Activated CD4-positive, alpha-beta T cell treated with anti-CD3 and anti-CD28 coated beads, Interleukin-2, amount 10 ng/mL, durations not matched to agents 24 days and 14 days (primary cell): ENCODE measurements at places on chromosomes 1 and 21.

DNA sequence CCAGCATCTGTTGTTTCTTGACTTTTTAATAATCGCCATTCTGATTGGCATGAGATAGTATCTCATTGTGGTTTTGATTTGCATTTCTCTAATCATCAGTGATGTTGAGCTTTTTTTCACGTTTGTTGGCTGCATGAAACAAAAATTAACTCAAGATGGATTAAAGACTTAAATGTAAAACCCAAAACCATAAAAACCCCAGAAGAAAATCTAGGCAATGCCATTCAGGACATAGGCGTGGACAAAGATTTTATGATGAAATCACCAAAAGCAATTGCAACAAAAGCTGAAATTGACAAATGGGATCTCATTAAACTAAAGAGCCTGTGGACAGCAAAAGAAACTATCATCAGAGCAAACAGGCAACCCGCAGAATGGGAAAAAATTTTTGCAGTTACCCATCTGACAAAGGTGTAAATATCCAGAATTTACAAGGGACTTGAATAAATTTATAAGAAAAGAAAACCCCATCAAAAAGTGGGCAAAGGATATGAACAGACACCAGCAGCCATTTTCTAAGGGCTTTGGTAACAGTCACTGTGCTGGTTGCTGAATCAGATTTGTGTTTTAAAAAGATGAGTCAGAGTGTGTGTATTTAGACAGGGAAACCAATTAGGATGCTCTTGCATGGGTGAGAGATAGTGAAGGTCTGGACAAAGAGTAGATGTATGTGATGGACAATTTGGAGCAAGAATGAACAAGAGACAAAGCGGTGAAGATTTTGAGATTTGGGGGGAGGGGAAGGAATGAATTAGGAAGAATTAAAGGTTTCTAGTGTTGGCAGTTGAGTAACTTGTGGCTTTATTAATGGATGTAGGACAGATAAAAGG lies 110.7 kb downstream of the RYR2 start:
- no peak for DNase-seq
- H3K4me3 ChIP-seq = no peak overlapping the region
- H3K4me1 ChIP-seq = no peaks in the 10 kb centered on the region
- H3K27me3 ChIP-seq = no peaks in the 10 kb centered on the region
- H3K36me3 ChIP-seq = no peaks in the 10 kb centered on the region
- H3K27ac ChIP-seq = no peak overlapping the region

DNA sequence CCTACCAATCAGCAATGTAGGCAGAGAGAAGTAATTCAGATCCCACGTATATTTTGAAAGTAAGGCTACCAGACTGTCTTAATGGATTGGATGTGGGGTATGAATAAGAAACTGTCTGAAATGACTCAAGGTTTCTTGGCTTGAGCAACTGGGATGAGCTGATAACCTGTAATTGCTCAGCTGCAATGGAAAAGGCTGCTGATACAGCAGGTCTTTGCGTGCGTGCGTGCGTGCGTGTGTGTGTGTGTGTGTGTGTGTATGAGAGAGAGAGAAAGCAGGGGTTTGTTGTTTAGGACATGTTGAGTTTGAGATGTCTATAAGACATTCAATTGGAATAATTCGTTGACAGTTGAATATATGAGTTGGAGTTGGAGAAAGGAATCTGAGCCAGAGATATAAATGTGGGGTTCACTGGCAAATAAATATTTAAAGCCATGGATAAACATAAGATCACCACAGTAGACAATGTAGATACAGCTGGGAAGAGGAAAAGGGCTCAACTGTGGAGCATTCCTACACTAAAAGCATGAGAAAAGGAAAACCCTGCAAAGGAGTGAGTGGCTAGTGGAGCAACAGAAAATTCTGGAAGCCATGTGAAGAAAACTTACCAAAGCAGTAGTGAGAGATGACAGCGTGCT lies 72.9 kb downstream of the UCHL5 start:
- peak overlapping the region; percentile 2 for H3K4me3 ChIP-seq
- peaks cover 39% of the 10 kb centered on the region for H3K4me1 ChIP-seq
- peak overlapping the region; percentile 38 for H3K27ac ChIP-seq
- H3K27me3 ChIP-seq = no peaks in the 10 kb centered on the region
- DNase-seq = peak; percentile 68

GRCh38 chr21:14870853-14871149 lies 194.0 kb downstream of the NRIP1 start:
- H3K27ac ChIP-seq = no peak overlapping the region
- no peaks in the 10 kb centered on the region for H3K4me1 ChIP-seq
- no peak for DNase-seq
- H3K4me3 ChIP-seq = no peak overlapping the region

- no peak overlapping the region for H3K4me3 ChIP-seq
- H3K36me3 ChIP-seq = no peaks in the 10 kb centered on the region
- H3K27me3 ChIP-seq = no peaks in the 10 kb centered on the region
- H3K4me1 ChIP-seq = no peaks in the 10 kb centered on the region
- no peak for DNase-seq
- H3K27ac ChIP-seq = no peak overlapping the region
These were observed 87.8 kb downstream of the HLX start for GRCh38 chr1:220966881-220967611.

GRCh38 chr1:55214934-55215193 lies 300 bp downstream of the USP24 start:
- no peak for DNase-seq
- H3K4me3 ChIP-seq = peak overlapping the region; percentile 97
- peaks cover 61% of the 10 kb centered on the region for H3K4me1 ChIP-seq

- no peak overlapping the region for H3K4me3 ChIP-seq
- no peaks in the 10 kb centered on the region for H3K36me3 ChIP-seq
- H3K27me3 ChIP-seq = peaks cover 9% of the 10 kb centered on the region
- no peak for DNase-seq
- no peak overlapping the region for H3K27ac ChIP-seq
These were observed 92.8 kb downstream of the ZFYVE9 start for GRCh38 chr1:52234708-52235107.

DNA sequence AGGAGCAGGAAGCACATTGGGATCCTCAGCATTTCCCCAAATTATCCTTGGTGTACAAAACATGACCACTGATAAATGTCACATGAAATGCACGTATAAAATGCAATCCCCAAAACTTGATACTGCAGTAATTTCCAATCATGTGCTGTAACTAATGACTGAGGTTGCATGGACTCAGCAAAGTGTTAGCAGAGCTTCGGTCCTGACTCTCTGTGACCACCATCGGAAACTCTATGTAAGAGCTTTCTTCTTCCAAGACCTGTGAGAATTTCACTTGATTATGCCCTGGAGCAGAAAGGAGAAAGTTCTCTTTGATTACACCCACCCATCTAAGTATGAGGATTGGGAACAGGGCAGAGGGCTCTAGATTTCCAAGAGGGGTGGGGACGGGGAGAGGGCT lies 908 bp downstream of the CD53 start:
- no peaks in the 10 kb centered on the region for H3K27me3 ChIP-seq
- DNase-seq = peak; percentile 71
- peaks cover 36% of the 10 kb centered on the region for H3K4me1 ChIP-seq
- H3K27ac ChIP-seq = peak overlapping the region; percentile 97
- H3K4me3 ChIP-seq = peak overlapping the region; percentile 98

- DNase-seq = peak; percentile 70
- peaks cover 11% of the 10 kb centered on the region for H3K4me1 ChIP-seq
- H3K27me3 ChIP-seq = peaks cover 18% of the 10 kb centered on the region
- H3K27ac ChIP-seq = no peak overlapping the region
These were observed 32.2 kb downstream of the POFUT2 start for GRCh38 chr21:45255381-45256020.

DNA sequence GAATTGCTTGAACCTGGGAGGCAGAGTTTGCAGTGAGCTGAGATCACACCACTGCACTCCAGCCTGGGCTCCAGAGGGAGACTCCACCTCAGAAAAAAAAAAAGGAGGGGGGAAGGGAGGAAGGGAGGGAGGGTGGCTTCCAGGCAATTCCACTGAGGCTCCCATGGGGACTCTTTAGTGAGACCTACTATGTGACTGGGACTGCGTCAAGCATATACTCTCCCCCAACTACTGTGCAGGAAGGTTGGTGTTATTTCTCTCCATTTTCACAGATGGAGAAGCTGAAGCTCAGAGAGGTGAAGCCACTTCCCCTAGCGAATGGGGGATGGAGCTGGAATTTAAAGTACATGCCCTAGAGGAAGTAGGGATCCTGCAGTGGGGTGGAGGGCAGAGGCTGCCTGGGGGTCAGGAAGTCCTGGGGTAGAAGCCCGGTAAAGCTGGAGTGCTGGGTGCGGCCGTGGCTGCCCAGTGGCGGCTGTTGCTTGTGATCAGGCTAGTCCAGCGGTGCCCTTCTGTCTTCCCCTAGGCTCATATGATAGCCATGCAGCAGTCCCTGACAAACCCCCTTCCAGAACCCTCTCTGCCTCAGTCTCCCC lies 40.3 kb downstream of the RAP1GAP start:
- DNase-seq = no peak
- no peak overlapping the region for H3K4me3 ChIP-seq
- no peak overlapping the region for H3K27ac ChIP-seq

DNA sequence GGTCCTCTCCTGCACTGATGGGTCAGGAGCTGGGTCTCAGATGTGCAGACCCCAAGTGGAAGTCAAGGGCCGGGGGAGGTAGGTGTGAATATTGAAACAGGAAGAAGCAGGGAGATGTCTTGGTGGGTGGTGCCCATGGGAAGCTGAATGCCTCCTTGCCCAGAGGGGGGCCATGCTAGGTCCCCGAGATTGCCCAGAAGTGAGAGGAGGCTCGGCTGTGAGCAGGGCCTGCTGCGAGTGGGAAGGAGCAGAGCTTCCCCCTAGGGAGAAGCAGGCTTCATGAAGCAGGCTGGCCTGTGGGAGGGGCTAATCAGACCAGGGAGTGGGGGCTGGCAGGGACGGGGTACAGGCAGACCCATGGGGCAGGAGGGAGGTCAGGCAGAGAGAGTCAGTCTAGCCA lies 87.6 kb downstream of the ACTL8 start:
- no peaks in the 10 kb centered on the region for H3K27me3 ChIP-seq
- no peaks in the 10 kb centered on the region for H3K4me1 ChIP-seq
- H3K36me3 ChIP-seq = no peaks in the 10 kb centered on the region
- no peak for DNase-seq
